ENCODE measurements at places on chromosomes 16 and 17. TPM values are rescaled to one million over a fixed set of nuclear protein-coding genes. Genes with fewer than 3 reads are reported as not detected.

- DNase-seq = no peak
Observed at GRCh38 chr17:75774991-75775668, 9.5 kb upstream of the UNK start.

Gene KRTAP1-5
- polyA plus RNA-seq = not detected

DNA sequence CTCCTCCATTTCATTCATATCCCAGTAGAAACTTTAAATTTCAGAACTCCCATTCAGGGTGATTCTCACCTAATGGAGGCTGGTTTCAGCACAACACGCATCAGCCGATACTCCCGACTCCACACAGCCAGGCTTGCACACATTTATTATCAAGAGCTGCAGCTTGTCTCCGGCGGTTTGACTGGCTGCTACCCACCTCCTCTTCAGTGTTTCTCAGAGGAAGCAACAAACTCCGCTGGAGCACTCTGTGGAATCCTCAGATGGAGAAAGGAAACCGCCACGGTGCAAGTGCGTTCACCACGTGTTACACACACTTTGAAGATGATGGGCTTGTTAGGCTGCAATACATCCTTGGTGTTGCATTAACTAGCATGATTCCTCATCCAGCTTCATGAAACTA, 39.7 kb upstream of the NUDT7 start:
- no peak for DNase-seq

DNA sequence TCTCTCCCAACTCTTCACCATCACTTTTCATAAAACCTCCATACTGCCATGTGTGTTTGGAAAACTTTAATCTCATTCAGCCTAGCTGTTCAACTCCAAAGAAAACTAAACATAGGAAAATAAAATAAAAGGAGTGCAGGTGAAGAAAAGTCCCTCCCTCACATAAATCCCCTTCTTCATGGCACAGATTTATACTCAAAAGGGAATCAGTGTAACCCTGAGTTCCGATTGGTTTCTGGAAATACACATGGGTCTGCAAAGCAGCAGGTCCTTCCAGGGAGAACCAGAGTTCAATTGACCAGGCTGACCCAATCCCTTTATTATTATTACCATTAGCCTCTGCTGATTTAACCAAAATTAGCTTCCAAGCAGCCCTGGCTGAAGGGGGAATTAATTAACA, 8.9 kb upstream of the HOXB2 start:
- no peak for DNase-seq

Gene CLEC19A
- polyA plus RNA-seq = 0.05 TPM

- no peak for DNase-seq
Observed at GRCh38 chr16:56196381-56196780, 5.1 kb downstream of the GNAO1 start.

Gene SLC26A11
- polyA plus RNA-seq = 27.2 TPM

- DNase-seq = no peak
Observed at GRCh38 chr17:52536489-52536888, 378.0 kb upstream of the CA10 start.

GRCh38 chr17:6480303-6480675, 36.0 kb downstream of the PIMREG start:
- no peak for DNase-seq

Gene SNX11
- 22.1 TPM for polyA plus RNA-seq

- no peak for DNase-seq
Observed at GRCh38 chr17:31494259-31495021, 103.0 kb downstream of the RAB11FIP4 start.

Gene TAT
- 0.17 TPM for polyA plus RNA-seq

Gene KCNH6
- polyA plus RNA-seq = 2.2 TPM

GRCh38 chr17:4554441-4554996, 665 bp downstream of the MYBBP1A start:
- DNase-seq = no peak

Gene NDUFAF8
- polyA plus RNA-seq = 39.9 TPM

GRCh38 chr16:71693164-71693563, 31.3 kb downstream of the PHLPP2 start:
- no peak for DNase-seq

DNA sequence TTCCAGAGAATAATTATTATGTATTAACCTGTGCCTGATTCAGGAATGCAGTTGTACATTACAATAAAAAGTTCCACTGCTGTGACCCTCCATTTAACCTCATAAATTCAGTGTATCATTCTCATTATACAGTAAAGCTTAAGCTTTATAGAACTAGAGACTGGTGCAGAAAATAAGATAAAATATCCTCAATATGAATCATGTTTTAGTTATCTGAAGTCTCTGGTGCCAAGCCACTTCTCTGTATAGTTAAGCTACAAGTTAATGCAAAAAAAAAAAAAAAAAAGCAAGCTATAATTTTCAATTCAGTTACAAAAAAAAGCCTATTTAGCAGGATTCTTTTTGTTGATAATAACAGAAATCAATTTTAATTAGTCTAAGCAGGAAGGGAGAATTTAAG, 22.4 kb upstream of the SMIM36 start:
- DNase-seq = no peak

DNA sequence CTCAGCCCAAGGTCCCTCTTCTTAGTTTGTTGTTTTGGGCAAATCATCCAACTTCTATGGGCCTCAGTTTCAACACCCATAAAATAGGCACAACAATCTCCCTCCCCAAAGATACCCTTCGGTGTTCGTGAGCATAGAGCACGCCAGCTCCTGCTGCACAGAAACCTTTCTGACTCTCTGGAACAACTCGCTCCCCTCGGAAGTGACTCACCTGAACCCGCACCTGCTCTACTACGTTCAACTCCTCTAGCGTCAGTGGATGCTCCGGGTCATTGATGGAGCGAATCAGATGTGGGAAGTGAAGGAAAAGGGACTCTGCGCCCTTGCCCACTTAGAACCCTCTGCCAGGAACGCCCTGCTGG, 445 bp downstream of the CIAO2B start:
- DNase-seq = no peak

Gene CEMP1
- polyA plus RNA-seq = 3.1 TPM

Gene C17orf78
- polyA plus RNA-seq = 0.30 TPM

Gene ZPBP2
- polyA plus RNA-seq = not detected

DNA sequence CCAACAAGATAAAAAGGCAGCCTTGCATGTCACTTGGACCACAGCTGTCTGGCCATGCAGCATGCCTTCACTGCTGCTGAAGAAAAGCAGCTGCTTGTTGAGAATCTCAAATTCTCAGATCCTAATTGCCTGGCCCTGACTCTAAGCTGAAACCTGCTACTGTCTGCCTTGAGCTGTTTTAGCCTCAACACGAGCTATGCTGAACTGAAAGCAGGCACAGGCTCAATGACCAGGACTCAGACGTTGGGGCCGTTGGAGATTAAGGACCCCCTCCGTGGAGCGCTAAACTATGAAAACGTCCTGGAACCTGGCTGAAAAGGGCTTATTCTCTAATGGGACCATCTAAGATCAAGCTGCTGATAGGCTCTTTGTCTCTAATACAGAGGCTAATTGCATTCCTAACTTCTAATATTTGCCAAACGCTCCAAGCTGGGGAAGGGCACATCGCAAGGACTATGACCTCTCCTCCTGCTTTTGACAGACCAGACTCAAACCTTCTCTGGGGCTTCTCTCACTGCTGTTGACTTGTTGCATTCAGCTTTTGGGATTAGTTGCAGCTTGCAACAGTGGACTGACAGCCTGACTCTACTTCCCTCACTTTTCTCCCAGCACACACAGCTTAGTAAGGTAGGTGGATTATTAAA, 4.6 kb upstream of the PLK1 start:
- no peak for DNase-seq

DNA sequence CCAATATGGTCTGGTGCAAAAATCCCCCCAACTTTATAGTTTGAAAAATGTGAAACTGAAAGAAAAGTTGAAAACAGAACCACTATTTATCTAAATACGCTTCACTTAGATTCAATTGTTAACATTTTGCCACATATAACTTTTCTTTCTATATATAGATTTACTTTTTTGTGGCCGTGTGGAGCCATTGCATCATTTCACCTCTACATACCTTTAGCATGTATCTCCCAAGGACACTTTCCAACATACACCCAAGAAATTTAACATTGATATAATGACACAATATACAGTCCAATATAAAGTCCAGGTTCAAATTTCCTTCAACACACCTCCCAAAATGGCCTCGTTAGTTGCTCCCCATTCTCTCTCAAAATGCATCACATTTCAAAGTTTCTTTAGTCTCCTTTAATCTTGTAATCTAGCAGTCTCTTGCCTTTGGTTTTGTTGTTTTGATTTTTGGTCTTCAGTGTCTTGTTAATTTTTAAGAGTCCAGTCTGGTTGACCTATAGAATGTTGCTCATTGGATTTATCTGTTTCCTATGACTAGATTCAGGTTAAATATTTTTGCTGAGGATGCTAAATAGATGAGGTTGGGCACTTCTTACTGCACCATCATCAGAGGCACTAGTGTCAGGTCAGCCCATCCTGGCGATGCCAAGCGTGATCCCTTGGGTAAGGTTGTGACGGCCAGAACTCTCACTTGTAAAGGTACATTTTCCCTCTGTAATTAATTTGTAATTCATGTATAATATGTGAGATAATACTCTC, 64.3 kb upstream of the BCAR1 start:
- DNase-seq = no peak

Gene ABCC11
- polyA plus RNA-seq = 0.20 TPM

- DNase-seq = no peak
Observed at GRCh38 chr17:42833767-42834422, 698 bp downstream of the PSME3 start.

Gene KRT33B
- polyA plus RNA-seq = not detected

DNA sequence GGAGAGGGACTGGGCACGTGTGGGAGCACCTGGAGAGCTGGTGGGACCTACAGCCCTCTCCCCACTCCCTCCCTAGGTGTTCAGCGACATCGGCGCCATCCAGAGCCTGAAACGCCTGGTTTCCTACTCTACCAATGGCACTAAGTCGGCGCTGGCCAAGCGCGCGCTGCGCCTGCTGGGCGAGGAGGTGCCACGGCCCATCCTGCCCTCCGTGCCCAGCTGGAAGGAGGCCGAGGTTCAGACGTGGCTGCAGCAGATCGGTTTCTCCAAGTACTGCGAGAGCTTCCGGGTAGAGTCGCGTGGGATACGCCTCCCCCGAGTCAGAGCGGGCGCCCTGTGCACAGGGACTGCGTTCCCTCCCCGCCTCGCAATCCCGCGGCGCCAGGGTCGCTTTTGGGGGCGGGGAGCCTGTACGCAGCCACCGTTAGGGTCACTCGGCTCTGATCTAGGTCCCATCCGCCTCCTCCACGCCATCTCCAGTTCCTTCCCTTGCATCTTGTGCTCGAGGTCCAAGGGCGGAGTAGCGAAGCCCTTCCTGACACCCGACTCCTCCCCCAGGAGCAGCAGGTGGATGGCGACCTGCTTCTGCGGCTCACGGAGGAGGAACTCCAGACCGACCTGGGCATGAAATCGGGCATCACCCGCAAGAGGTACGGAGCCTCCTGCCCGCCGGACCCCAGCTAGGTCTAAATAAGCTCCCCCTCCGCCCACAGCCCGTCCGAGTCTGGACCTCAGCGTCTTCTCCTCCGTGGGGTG, 13.0 kb downstream of the SARM1 start:
- peak; percentile 37 for DNase-seq

DNA sequence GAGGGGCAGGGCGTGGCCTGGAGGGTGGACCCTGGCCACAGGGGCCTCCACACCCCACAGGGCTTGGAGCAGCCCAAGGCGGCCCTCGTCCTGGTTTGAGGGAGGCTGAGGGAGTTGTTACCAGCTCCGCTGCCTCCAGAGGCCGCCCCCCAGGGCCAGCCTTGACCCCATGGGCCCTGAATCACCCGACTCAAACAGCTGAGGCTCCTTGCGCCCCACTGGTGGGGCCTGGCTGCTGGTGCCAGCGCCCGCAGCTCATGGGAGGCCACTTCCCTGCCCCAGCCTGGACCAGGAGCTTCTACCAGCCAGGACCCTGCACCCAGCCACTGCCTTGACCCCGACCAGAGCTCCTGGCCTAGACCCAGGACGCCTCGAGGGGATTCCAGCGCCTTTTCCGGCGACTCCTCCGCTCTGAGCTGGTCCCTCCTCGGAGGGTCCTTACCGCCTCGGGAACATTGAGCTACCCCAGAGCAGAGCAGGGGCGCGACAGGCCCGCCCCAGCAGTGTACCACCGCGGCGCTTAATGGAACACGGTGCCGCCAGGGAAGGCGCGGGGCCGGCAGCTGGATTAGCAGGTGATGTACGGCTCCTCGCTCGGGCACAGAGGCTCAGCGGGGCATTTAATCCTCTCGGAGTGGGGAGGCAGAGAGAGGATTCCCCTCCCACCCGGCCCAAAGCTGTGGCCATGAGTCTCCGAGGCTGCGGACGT, 37.2 kb downstream of the GSE1 start:
- DNase-seq = no peak

GRCh38 chr16:4646773-4647643, 22.4 kb downstream of the MGRN1 start:
- DNase-seq = no peak

Gene ARL17A
- polyA plus RNA-seq = 42.5 TPM

- DNase-seq = no peak
Observed at GRCh38 chr17:74736513-74737298, at the start of gene RAB37. TSS of gene RAB37 (plus strand) at chr17:74737256. CDS start at chr17:74737273, 17 bp downstream.

- DNase-seq = no peak
Observed at GRCh38 chr17:46950342-46950996, 27.5 kb downstream of the GOSR2 start.

Data from left kidney (tissue), 8 donors.